Small intestine (tissue), 16 donors: ENCODE measurements at places on chromosomes 11 and 22. TPM values are rescaled to one million over a fixed set of nuclear protein-coding genes. Genes with fewer than 3 reads are reported as not detected.

MIAT gene
- polyA plus RNA-seq: not detected

ALDH3B2 gene
- polyA plus RNA-seq: not detected

FAM111B gene
- 0.89 TPM for polyA plus RNA-seq

DNA sequence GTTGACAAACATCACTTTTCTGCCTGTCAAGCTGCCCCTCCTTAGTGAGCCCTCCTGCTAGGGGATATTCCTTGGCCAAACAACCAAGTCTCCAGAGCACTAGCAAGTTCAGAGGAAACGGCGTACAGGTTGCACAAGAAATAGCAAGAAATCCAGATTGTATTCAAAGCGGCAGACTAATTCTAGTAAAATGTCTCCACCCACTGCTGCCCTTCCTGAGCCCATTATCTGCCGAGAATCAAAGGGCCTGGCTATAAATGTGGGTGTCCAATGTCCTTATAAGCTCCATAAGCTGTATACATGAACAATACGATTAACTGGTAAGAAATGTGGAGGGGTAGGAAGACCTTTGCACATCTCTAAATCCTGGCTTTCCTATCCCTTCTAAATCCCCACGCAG, 44.0 kb upstream of the AKIP1 start:
- H3K4me3 ChIP-seq: no peak overlapping the region
- peaks cover 17% of the 10 kb centered on the region for H3K4me1 ChIP-seq
- no peak overlapping the region for H3K27ac ChIP-seq
- no peaks in the 10 kb centered on the region for H3K36me3 ChIP-seq

- H3K4me3 ChIP-seq: no peak overlapping the region
- H3K4me1 ChIP-seq: no peaks in the 10 kb centered on the region
Measured at GRCh38 chr11:116078101-116078591, 573.9 kb upstream of the CADM1 start.

DNA sequence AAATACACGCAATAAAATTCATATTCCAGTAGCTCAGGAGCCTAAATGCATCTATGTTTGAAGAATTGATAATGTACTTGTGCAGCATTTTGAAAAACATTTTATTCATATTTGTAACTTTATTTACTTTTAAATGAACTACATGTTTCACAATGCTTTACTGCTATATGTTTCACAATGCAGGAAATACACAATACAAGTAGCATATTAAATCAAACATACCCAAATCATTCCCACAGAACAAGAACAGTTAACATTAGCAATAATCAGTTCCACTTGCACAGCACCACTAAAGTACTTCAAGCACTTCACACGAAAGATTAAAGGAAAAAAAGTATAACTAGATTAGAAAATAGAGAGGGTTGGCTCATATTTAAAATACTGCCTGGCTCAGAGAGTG, 343.6 kb upstream of the CCDC90B start:
- no peaks in the 10 kb centered on the region for H3K4me1 ChIP-seq
- H3K27me3 ChIP-seq: no peaks in the 10 kb centered on the region

- no peak for DNase-seq
- H3K27ac ChIP-seq: no peak overlapping the region
- no peaks in the 10 kb centered on the region for H3K36me3 ChIP-seq
- no peaks in the 10 kb centered on the region for H3K27me3 ChIP-seq
Measured at GRCh38 chr22:23405366-23405851, 174.7 kb downstream of the IGLL1 start.

DNA sequence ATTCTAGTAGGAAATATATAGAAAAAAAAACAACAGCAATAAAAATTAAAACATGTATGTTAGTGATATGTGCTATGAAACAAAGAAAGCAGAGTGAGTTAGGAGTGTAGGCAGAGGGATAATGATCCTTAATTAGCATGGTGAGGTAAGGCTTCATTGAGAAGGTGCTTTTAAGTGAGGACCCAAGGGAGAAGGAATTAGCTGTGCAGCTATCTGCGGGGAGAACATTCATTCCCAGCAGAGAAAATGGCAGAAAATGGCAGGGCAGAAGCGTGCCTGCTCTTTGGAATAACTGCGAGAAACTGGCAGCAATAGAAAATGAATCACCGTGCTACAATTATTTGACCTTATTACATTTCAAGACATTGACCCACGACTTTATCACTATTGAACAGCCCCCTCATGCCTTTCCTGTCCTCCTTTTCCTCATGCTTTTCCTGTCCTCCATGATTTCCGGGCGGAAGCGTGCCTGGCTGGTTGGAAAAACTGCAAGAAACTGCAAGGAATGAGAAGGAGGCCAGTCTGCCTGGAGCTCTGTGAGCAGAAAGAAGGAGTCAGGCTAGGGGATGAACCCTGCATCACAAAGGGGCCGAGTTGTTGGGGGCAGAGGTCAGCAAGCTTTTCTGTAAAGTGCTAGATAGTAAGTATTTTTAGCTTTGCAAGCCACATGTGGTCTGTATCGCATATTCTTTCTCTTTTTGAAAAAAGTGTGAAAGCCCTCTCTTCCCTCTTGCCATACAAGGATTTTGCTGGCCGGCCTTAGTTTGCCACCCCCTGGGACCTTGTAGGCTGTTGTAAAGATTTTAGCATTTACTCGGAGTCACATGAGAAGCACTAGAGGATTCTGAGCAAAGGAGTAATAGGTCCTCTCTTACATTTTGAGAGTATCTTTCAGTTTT, 37.1 kb upstream of the SWAP70 start:
- no peaks in the 10 kb centered on the region for H3K27me3 ChIP-seq
- no peak overlapping the region for H3K4me3 ChIP-seq
- no peaks in the 10 kb centered on the region for H3K4me1 ChIP-seq
- DNase-seq: no peak
